Mammary epithelial cell (primary cell): ENCODE measurements at places on chromosomes 1 and 21.

- no peak for DNase-seq
Observed at GRCh38 chr21:28758042-28758882, 234.4 kb downstream of the LTN1 start.

DNA sequence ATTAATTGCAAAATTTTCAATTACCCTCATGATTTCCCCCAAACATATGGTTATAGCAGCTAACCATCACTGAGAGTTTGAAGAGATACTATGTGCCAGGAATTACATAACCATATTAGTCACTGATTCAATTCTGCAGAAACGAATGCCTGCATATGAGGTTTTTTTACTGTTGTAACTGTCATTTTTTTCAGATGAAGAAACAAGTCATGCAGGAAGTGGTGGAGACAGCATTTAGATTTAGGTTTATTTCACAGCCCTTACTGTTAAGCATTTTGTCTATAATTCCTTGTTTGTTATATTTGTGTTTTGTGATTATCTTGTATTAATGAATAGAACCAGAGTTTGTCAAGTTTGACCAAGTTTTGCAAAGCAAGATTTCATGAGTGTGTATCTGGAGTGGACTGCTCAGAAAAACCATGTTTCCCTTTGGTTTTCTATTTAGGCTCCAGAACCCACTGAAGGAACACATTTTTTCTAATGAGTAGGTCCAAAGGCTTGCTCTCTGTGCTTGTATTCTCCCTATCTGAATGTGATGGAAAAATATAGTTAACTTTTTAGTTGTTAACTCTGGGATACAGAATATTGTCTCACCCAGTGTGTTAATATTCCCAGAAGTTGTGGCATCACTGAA lies 308.5 kb upstream of the ADAMTS5 start:
- DNase-seq = peak; percentile 74

DNA sequence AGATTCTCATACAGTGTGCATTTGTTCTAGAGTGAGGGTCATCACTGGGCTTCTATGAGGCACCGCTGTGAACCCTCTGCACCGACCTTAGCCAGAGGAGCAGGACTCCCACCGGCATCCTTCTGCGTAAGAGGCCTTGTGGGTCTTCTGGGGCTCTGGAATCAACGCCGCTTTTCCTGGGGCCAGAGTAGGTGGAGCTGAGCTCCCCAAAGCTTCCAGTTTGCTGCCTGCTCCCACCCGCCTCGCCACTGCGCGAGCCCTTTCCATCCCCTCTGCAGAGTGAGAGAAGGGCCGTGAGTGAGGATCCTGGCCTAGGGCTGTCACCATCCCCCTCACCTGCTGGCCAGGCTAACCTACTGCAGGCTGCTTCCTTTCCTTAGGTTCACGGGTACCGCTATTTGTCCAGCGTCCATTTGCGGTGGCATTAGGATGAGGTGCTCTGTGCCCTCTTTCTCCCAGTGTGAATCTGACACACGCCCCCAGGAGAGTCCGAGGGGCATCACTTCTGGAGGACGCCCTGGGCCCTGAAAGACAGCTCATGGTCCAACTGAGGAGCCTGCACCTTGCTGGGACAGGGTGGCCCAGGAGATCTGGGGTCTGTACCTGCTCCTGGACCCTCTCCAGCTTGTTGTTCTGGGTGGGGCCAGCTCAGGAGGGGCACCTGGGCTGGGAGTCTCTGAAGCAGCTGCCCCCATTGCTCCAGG lies 36.2 kb downstream of the UMODL1 start:
- no peak for DNase-seq

DNA sequence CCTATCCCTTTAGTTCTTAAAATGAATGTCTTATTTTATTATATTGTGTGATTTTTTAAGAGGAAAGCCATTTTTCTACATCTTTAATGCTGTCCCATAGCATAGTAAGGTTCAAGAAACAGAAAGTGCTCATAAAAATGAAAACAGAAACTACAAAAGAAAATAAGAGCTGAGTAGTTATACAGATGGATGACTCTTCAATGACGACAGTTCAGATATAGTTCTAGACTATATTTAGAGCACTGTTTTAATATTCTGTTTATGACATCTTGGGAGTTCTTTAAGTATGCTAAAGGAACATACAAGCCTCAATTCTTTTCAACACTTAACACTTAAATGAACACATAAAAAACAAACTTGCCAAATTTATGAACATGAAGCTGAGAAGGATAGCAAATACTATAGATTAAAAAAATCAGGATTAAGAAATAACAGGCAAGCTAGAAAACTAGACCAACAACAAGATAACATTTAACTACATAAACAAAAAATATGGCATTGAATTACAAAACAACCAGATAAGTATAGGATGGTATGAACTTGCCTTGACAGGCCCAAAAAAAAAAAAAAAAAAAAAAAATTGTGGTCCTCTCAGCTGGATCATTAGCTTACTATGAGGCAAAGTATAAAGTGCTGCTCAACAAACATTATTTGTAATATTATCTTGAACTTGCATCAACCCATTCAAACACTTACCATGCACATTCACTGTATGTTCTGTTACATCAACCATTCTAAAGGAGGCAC lies 87.9 kb downstream of the ZZZ3 start:
- no peak for DNase-seq

- DNase-seq = no peak
Observed at GRCh38 chr1:240572328-240572727, 39.6 kb downstream of the GREM2 start.

DNA sequence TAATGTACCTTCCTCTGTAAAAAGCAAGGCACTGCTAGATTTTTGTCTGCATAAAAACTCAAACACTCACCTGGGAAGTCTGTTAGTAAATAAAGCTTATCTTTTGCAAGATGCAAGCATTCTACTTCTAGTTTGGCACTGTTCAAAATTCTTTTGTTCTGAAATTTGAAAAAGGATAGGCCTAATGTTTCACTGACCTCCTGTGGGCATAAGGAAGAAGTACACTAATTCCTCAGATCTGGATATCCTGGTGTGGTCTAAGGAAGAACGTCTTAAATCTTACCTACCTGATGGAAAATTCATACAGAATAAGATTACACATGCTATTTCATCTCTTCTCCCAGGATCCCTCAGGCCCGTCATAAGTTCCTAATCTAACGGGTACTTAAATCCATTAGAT lies 93.5 kb upstream of the CAMK1G start:
- peak; percentile 26 for DNase-seq

- no peak for DNase-seq
Observed at GRCh38 chr1:153537376-153537730, 1.6 kb upstream of the S100A6 start.

DNA sequence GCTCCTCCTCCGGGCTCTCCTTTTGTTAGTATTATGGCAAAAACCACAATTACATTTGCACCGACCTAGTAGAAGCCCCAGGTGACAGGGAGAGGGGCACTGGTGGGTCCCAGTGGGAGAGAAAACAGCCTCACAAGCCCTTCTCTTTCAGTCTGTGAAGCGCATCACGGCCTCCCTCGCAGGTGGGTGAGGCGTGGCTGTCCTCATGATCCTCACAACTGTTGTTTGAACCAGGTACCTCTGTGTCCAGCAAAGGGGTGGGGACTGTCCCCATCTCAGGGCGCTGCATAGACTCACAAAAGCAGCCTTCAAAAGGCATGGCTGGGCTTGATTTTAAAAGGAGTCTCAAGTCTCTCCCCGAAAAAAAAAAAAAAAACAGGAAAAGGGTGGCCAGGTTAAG lies 7.9 kb upstream of the C2CD2 start:
- DNase-seq = no peak

DNA sequence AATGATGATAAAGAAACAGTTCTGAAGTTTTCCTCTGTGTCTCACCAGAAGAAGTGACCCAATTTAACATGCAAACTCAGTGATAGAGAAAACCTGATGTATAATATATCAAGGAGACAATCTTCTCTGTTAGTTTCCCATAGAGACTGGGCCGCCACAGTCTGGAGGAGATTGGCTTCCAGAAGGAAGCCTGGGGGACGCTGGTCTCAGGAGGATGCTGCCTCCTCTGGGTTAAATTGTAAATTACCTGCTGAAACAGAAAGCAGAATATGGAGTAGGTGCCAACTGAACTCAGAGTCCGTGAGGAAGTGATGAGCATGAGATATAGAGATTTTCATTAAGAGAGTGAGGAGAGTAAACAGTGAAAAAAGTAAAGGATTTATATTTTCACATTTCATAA lies 15.8 kb downstream of the OR14I1 start:
- no peak for DNase-seq

DNA sequence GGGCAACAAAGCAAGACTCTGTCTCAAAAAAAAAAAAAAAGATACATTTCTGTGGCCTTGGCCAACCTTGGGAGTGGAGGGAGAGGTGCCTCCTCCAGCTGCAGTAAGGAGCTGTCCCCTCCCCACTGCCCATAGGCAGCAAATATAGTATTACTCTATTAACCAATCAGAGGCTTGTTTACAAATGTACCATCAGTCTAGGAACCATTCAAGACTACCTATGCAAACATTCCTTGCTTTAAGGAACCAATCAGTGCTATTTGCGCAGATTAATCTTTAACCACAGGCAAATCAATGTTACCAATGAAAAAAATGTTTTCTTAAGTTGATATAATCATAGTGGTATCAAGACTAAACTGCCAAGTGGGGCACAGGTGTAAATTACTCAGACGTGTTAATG lies 1.1 kb downstream of the CELA2A start:
- DNase-seq = no peak

GRCh38 chr1:43239484-43239883 lies 30.3 kb upstream of the TMEM125 start:
- no peak for DNase-seq

- peak; percentile 80 for DNase-seq
Observed at GRCh38 chr1:198449261-198449660, 91.2 kb downstream of the ATP6V1G3 start.

GRCh38 chr1:15038232-15039016 lies 115.1 kb upstream of the TMEM51 start:
- peak; percentile 32 for DNase-seq

DNA sequence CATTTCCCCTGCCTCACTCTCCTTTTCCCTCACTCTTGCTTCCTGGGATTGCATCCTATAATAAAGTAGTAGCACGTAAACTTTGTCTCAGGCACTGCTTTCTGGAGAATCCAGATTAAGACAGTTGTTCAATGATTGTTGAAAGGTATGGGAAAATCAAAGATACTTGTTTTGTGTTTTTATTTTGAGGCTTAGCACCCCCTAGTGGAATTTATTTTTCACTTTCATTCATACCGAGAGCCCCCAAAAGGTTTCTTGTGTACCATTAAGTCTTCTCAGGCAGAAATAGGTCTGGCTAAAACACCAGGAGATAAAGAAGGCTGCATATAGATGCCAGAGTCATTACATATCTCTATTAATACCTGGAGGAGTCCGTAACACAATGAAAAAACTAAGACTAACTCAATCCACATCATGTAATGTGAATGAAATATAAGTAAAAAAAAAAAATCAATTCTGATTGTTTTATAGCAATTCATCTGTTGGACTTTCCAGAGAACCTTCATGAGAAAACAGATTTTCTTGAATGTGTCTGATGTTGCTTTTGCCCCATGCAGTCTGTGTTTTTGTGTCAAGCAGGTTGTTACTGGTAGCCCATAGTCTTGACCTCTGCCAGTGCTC lies 103.5 kb downstream of the RPE65 start:
- peak; percentile 18 for DNase-seq

- no peak for DNase-seq
Observed at GRCh38 chr1:202282596-202283283, 59.0 kb downstream of the UBE2T start.

DNA sequence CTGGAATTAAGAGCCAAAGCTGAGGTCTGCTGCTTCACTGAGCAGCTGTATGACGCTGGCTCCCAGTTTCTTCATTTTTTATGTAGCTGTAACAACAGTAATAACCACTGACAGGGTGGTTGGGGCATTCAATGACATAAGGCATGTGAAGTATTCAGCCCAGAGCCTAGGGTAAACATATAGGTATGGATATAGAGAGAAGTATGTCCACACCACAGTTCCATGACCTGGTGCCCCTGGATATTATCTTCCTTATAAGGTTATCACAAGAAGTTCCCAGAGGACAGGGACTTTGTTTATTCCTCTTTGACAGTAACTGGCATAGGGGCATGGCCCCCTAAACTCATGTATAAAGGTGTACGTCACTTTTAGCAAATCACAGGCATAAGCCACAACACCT lies 14.7 kb downstream of the RAB42 start:
- DNase-seq = no peak

DNA sequence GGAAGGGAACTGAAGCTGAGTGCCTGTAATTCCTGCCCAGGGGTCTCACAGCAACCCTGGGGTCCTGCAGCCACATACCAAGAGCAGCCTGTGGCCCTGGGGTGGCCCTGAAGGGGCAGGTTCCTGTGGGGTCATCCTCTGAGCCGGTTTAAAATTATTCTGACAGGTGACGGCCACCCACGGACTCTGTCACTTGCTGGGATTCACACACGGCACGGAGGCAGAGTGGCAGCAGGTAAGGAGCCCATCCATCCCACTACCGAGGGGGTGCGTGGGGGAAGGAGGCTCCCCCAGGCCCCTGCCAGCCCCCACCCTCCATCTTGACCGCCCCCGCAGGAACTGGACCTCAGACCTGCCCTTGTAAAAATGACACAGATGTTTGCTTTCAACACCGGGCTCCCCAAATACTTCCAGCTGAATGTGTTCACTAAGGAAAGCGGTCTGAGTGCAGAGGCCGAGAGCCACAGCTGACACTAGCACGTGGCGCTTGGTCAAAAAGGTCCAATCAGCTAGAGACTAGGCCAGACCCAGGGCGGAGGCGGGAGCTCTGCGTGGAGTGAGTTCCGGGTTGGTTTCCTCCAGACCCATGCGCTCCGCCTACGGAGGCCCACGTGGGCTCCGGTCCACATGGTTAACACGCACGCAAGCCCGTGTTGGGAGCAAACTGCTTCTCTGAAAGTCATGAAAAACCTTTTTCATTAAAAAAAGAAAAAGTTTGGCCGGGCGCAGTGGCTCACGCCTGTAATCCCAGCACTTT lies 10.0 kb downstream of the YBEY start:
- no peak for DNase-seq

GRCh38 chr1:36797761-36798160 lies 236.6 kb downstream of the GRIK3 start:
- no peak for DNase-seq

DNA sequence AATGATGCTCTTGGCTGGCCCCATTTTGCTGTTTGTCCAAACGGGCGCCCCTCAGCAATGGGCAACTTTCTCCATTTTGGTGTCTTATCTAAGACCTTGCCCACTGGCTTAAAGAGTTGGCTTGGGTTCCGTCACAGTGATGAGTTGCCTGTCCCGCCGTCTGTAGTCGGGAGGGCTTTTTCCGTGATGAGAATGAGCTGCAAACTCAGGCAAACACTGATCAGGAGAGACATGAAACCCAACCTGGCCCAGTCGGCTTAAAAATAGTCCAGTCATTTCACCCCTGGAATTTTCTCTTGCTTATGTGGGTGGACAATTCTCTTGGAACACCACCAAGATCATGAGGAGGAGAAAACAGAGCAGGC lies 79.3 kb downstream of the ST6GALNAC3 start:
- DNase-seq = no peak

DNA sequence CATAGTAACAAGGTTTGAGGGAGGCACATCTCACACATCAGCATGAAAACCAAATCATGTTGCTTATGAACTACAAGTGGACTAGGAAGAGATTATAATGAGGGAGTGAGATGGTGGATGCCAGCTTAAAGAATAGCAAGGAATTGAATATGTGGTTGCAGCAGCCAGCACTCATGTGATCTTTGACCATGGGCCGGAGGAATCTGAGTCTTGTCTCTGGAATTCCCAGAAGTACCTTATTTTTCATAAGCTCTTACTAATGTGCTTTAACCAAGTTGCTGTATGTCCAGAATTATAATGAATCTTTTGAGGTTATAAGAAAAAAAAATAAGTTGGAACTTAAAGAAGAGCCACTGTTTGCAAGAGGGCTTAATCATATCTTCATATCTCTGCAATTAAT lies 97.0 kb downstream of the DISP1 start:
- no peak for DNase-seq

GRCh38 chr1:209583408-209583807 lies at the start of gene CAMK1G:
CAMK1G (plus strand) TSS chr1:209583714; CDS start chr1:209594984, 11,270 bp downstream.
- DNase-seq = no peak
